ENCODE measurements at places on chromosomes 3 and 15.

DNA sequence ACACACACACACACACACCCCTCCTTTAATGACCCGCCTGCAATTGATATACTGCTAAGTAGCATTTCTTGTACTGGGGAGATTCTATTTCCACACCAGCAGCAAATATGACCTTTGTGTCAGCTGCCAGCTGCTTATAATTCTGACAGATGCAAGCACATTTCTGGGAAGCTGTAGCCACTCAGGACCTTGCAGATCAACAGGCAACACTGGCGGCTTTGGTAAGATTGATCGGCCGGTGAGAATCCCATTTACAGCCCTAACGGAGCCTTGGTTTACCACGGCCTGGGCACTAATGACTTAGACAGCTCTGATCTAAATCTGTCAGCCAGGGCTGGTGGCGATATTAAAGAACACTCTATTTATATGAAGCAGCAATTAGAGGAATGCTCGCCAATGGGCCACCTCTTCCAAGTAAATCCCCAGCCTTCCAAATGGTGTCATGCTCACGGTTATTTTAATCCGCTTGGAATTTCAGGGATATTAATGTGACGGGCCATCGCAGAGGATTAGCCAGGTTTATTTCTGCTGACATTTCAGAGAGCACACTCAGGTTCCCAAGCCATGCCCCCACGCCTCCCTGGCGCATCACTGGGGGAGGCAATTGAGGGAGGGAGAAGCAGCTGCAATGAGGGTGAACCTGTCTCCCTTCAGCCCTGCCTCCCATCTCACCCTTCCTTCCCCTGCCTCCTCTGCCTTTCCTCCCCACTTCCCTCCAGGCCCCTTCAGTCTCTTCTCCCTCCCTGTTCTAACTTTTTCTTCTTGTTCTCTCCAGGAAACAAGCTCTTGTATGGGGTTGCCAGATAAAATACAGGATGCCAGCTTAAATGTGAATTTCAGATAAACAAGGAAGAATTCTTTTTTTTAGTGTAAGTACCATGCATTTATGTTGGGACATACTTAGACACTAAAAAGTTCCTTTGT, 287.0 kb downstream of the TLE3 start:
- H3K4me1 ChIP-seq, result no peaks in the 10 kb centered on the region
- H3K27me3 ChIP-seq, result no peaks in the 10 kb centered on the region
- H3K4me3 ChIP-seq, result no peak overlapping the region
- H3K36me3 ChIP-seq, result no peaks in the 10 kb centered on the region

- H3K4me1 ChIP-seq, result peaks cover 2% of the 10 kb centered on the region
- no peak overlapping the region for H3K27ac ChIP-seq
- H3K27me3 ChIP-seq, result no peaks in the 10 kb centered on the region
- no peak overlapping the region for H3K4me3 ChIP-seq
- no peaks in the 10 kb centered on the region for H3K36me3 ChIP-seq
These were observed 16.8 kb upstream of the CRBN start for GRCh38 chr3:3196148-3196861.

GRCh38 chr3:129453732-129454131, 13.7 kb downstream of the IFT122 start:
- no peak overlapping the region for H3K27ac ChIP-seq
- peaks cover 3% of the 10 kb centered on the region for H3K36me3 ChIP-seq
- no peak for DNase-seq
- no peaks in the 10 kb centered on the region for H3K27me3 ChIP-seq
- H3K4me3 ChIP-seq, result no peak overlapping the region

DNA sequence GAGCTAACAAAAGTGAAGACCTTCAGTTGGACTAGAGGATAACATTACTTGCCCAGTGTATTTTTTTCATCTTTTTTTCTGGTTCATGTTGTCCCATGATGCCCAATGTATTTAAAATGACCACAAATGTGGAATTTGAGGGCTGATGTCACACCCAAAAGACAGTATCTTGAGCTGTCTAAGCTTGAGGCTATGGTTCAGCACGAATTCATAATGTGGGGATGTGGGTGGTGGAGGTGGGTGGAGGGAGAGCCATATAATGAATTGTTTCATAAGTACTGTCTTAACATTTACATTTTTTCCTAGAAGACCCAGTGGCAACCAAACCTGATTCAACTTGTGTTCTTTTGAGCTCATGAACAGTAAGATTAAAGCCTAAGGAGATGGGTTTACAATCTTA, 37.5 kb downstream of the CHAC1 start:
- peaks cover 5% of the 10 kb centered on the region for H3K36me3 ChIP-seq
- H3K4me3 ChIP-seq, result no peak overlapping the region
- no peaks in the 10 kb centered on the region for H3K4me1 ChIP-seq
- no peak overlapping the region for H3K27ac ChIP-seq
- DNase-seq, result no peak

DNA sequence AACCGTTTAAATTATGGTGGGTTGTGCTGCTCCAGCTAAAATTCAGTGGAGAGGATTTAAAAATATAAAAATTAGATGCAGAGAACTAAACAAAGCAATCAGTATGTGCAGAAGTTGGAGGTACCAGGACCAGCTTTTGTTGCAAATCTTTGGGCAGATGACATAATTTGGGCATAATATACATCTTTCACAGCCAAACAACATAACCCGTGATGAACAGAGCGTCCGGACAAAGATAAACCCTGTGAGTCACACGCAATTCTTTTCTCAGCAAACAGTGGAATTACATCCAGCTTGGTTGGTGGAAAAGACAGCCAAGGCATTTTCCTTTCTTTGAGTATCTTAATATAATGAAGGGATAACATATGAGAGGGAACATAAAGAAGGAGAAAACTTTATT, 419.4 kb upstream of the ADAMTS9 start:
- no peak overlapping the region for H3K27ac ChIP-seq
- no peak overlapping the region for H3K4me3 ChIP-seq
- H3K4me1 ChIP-seq, result no peaks in the 10 kb centered on the region
- no peak for DNase-seq
- H3K36me3 ChIP-seq, result no peaks in the 10 kb centered on the region

- no peak overlapping the region for H3K4me3 ChIP-seq
- DNase-seq, result no peak
- H3K27me3 ChIP-seq, result no peaks in the 10 kb centered on the region
- no peak overlapping the region for H3K27ac ChIP-seq
- H3K36me3 ChIP-seq, result no peaks in the 10 kb centered on the region
These were observed 31.1 kb upstream of the PPIB start for GRCh38 chr15:64193971-64194370.

DNA sequence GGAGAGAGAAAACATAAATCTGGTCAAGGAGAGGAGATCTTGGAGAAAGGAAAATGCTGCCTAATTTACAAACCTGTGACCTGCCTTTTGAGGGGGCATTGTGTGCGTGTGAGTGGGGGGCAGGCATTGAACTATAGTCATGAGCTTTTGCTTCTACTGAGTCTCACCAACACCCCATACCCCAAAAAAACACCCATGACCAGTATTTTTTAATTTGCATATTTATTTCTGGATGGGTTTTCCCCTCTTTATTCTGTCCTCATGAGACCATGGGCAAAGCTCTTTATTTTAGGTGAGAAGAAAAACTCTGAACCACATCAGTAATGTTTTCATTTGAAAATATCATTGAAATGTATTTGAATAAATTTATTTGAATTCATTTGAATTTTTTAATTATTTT, 20.6 kb downstream of the CD80 start:
- no peaks in the 10 kb centered on the region for H3K4me1 ChIP-seq
- DNase-seq, result no peak
- H3K4me3 ChIP-seq, result no peak overlapping the region
- H3K27me3 ChIP-seq, result no peaks in the 10 kb centered on the region
- H3K36me3 ChIP-seq, result no peaks in the 10 kb centered on the region
- H3K27ac ChIP-seq, result no peak overlapping the region

DNA sequence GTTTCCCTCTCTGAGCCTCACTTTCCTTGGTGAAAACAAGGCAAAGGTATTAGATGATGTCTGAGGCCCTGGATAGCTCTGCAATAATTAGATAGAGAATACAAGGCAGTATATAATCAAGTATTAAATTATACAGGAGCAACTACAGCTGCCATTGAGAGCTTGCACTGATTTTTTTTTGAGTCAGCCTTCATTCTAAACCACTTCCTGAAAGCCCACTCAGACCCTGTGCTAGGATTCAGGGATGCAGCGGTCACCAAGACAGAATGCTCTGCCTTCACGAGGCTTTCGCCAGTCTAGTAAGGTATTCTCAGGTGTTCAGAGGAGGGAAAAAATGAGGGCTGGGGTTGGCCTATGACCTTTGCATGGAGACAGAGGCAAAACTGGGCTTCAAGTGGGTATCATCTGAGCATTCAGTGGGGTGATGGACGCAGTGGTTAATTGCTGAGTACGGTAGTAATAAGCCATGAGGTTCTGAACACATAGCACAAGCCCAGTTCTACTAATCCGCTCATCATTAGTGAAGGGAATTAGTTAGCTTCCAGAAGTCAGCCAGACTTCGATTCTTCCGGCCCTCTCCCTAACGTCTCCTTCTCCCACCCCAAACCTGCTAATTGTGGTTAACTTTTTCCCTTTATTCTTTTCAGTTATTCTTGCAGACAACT, 3.6 kb downstream of the VGLL4 start:
- no peaks in the 10 kb centered on the region for H3K27me3 ChIP-seq
- peaks cover 7% of the 10 kb centered on the region for H3K4me1 ChIP-seq
- H3K4me3 ChIP-seq, result no peak overlapping the region
- no peaks in the 10 kb centered on the region for H3K36me3 ChIP-seq

DNA sequence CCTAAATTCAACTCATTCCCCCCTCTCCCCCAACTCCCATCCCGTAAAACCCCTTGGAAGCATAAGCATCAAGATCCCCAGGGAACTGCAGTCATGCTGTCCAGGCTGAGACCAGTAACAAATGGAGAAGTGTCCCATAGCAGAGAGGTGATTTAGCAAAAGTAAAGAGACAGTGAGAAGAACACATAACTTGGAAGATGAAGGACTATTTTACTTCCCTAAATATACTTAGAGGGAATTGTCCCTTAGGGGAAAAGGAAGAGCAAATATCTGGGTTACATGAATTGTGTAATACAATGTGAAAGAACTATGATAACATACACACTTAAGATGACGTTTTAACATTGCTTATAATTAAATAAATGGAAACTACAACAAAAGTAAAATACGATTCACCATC, 61.6 kb upstream of the LRRFIP2 start:
- no peaks in the 10 kb centered on the region for H3K4me1 ChIP-seq
- H3K27me3 ChIP-seq, result no peaks in the 10 kb centered on the region
- no peak overlapping the region for H3K4me3 ChIP-seq
- no peaks in the 10 kb centered on the region for H3K36me3 ChIP-seq
